ENCODE measurements at places on chromosomes 5 and 9.

- no peak for DNase-seq
These were observed 159.0 kb downstream of the COL23A1 start for GRCh38 chr5:178431063-178431781.

DNA sequence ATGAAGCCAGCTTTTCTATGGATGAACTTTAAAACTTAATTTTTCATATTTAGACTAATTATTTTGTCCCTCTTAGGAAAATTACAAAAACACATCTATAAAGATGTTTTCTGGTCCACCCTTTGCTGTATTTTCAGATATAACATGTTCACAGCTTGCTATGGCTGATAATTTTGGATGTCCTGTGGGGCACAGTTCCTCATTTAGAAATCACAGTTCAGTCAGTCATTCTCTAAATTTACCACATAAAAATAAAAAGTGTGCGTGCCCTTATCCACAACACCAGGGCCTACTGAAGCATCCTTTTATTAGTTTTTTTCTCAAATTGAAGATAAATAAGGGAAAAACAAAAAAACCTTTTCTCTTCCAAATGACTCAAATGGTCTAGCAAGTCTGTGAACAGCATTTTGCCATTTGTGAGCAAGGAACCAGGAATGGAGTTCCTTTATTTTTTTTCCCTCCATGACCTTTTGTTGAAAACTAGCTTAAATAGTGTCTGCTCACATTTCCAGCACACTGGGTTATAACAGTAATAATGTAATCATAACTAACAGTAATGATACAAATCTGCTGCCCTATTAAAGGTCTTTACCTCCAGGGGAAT lies 87.1 kb downstream of the CEMIP2 start:
- DNase-seq, result no peak

DNA sequence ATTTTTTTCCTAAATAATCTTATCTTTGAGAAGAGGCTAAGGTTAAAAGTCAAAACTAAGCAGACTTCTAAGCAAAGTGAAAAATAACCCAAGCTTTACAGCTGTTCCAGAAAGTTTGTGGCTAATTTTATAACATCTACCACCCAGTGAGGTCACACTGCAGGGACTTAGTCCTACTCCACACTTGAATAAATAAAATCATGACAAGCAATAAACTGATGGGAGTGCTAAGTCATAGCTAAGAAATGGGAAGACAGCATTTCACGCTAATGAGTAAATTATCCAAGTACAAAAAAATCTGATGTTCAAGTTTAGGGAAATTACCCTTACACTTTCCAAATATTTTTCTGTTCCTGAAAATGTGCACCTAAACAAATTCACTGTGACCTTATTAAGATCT lies 47.7 kb downstream of the ZNF608 start:
- no peak for DNase-seq

GRCh38 chr5:108418197-108418596 lies 36.3 kb upstream of the FBXL17 start:
- no peak for DNase-seq

- DNase-seq, result no peak
These were observed 38.0 kb upstream of the ADAM19 start for GRCh38 chr5:157613385-157614245.

DNA sequence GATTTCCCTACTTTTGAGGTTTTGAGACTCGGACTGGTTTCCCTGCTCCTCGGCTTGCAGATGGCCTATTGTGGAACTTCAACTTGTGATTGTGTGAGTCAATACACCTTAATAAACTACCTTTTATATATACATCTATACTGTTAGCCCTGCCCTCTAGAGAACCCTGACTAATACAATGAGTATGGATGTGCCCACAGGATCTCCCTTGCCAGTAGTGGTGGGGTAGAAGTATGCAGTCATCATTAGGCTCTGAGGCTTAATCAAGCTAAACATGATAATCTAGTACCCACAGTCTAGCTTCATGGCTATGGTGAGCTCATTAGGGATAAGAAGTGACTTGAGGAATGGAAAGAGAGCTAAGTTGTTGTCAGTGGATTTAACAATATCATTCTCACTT lies 412.8 kb upstream of the PTGER4 start:
- no peak for DNase-seq

DNA sequence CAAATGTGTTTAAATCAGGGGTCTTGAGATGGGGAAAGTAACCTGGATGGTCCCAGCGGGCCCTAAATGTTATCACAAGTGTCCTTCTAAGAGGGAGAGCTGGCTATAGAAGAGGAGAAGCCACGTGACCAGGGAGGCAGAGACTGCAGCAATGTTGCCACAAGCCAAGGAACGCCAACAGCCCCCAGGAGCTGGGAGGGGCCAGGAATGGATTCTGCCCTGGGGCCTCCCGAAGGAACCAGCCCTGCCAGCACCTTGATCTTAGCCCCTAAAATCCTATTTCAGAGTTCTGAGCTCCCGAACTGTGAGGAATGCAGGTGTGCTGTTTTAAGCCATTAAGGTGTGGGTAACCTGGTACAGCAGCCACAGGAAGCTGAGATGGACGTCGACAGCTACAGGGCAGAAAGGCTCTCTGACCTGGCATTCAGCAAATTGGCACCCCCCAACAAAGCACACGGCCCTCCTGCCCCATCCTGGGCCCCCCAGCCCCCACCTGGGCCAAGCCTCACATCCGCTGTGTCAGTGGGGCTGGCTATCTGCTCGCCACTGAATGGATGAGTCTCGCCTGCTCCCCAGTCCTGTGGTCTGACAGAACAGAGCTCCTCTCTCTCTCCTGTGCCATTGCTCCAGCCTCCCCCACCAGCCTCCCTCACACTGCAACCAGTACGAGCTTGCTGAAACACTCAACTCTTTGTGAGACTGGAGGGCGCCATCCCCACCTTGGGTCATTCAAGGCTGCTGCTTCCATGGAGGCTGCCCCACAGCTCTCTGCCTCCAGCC lies 78.8 kb downstream of the ADAMTS2 start:
- no peak for DNase-seq
